ENCODE measurements at places on chromosomes 11 and 22.

DNA sequence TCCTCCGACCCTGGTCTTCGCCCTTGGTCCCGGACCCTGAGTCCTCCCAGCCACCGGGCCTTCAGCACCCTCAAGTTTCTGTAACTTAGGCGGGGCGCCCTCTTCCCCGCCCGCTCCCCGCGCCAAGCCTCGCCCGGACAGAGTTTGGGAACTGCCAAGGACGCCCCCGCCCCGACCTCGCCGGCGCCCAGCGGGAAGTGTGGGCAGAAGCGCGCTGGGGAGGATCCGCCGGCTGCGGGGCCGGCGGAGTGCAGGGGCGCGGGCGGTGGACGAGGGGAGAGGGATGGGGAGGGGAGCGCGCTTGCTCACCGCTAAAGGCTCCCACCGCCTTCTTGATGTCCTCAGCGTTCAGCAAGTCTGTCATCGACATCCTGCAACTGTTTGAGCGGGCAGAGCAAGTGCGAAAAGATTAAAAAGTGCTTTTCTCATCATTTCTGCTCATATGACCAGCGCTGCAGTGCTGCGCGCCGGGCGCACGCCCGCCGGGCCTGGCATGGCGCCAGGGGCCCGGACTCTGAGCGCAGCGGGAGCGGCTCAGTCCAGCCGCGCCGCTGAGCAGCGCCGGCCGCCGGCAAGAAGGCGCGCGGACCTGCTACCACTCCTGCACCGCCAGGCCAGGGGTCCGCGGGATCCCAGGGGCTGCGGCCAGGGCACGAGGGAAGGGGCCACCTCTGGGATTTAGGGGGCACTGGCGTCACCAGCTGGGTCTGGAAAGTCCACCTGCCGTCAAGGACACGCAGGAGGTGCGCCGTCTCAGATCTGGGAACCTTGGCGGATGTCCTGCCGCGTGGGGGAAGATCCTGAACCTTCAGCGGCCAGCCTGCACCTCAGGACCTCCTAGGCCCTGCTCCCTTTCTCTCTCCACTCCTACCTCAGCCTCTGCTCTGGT is at the start of gene PVALB:
PVALB (minus strand) TSS at position 400 of the 889 bp plus-strand sequence; CDS start at position 370, 30 bp downstream.
- DNase-seq = peak; percentile 27

DNA sequence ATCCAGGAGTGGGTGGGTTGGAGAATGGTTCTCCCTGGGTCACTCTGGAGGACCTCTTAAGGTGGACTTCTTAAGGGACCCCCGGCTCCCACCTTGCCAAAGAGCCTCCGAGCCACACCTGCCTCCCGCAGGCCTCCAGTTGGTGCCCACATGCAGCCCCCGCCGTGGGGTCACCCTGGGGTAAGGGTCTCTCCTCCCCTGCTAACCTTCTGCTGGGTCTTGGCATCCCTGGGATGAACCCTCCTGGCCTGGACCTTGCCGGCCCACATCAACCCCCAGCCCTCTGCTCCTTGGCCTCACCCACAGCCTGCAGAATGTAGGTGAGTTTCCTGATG is 12.5 kb upstream of the MUC6 start:
- no peak for DNase-seq

- DNase-seq = no peak
Measured at GRCh38 chr11:60377401-60378136, 763 bp upstream of the MS4A7 start.

- DNase-seq = no peak
Measured at GRCh38 chr11:47306484-47306844, 36.5 kb downstream of the MADD start.

DNA sequence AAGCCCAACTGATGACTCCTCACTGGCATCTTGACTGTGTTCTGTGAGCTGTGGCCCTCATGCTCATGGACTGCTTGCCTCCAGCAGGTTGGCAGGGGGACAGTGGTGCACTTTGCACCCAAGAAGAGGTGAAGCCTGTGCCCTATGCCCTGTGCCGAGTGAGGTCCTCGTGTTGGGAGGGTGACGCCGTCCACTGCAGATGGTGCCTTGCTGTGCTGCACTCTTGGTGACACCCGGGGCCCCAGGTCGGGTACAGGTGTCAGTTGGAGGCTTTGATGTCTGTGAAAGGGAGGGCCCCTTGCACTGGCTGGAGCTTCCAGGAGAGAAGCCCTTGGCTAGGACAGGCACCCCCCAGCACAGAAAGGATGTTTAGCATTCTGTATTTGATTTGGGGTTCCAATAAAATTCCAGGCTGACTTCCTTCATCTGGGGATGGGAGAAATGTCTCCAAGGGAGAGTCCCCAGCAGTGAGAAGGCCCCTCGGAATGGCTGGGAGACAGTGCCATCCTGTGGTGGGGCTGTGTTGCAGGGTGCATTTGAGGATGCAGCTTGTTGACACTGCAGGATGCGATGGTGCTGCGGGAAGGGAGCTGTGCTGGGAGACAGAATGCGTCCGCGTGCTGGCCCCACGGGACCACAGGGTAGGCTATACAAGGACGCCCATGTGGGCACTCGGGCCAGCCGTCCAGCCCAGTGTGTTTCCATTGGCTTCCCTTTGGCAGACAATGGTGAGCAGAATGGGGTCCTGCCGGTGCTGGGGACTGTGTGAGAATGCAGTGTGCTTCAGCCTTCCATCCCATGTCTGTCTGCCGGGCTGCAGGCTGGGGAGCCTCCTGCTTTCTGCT is 2.5 kb upstream of the ZDHHC8 start:
- DNase-seq = peak; percentile 16

- no peak for DNase-seq
Measured at GRCh38 chr22:38262051-38262795, 10.6 kb downstream of the TMEM184B start.

DNA sequence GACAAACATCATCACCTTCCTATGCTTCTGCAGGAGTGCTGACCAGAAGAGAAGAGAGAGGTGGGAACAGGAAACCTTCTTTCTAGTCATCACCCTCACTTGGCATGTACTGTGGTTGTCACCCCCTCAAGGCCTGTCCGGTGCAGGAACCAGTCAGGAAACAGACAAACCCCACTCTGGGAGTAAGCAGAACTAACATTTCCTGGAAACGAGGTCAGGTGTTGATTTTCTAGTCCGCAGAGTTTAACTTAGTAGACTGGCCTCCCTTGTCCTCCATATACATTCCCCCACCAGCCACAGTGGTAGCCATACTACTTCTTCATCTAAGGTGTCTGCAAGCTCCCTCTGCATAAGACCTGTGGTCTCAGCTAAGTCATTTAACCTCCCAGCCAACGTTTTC is 80.7 kb upstream of the NCAM1 start:
- no peak for DNase-seq

DNA sequence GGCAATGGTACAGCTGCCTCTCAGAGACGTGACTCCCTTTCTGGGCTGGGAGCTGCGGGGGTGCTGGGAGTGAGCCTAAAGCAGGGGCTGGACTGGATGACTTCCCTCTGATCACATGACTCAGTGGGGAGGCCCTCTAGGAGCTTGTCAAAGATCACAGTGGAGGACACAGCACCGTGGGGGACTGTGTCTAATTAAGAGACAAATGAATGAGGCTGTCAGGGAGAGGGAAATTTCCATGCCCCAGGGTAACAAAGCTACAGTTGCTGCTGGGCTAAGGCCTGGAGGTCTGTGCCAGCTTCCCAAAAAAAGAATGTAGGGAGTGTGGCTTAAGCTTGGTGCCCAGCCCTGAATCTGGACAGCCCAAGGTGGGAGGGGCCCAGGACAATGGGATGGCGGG is 262.8 kb upstream of the PLET1 start:
- DNase-seq = peak; percentile 6

GRCh38 chr11:61026121-61027031 is 54.9 kb downstream of the CD6 start:
- DNase-seq = no peak

- no peak for DNase-seq
Measured at GRCh38 chr22:45073064-45073463, 63.3 kb upstream of the PHF21B start.

DNA sequence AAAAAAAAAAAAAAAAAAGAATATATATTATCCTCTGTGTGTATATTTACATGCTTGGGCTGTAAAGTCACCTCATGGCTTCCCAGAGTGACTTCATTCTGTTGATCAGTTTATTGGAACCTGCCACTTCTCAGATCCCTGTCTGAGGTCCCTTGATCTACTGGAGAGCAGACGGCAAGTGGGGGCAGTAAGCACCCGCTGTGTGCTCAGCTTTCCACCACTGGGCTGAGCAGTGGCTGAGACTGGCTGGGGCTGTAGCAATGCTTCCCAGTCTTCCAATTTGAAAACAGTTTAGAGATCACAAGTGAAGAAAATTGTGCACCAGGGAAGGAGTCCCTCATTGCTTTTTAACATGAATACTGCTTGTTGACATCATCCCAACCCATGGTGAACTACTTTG is 6.9 kb upstream of the RBM4B start:
- DNase-seq = no peak

- no peak for DNase-seq
Measured at GRCh38 chr22:38454353-38455075, 485 bp downstream of the KCNJ4 start.

DNA sequence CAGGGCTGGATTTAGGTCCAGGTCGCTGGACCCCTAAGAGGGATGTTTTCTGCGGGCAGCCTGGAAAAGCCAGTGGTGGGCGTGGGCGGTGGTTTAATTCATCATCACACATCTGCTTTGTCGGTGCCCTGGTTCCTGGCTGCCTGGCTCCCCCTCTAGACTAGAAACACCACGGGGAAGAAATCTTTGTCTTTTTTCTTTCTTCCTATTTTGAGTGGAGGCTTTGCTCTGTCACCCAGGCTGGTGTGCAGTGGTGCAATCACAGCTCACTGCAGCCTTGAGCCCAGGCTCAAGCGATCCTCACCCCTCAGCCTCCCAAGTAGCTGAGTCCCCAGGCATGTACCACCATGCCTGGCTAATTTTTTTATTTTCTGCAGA is 86.6 kb upstream of the LINC01488 start:
- no peak for DNase-seq

DNA sequence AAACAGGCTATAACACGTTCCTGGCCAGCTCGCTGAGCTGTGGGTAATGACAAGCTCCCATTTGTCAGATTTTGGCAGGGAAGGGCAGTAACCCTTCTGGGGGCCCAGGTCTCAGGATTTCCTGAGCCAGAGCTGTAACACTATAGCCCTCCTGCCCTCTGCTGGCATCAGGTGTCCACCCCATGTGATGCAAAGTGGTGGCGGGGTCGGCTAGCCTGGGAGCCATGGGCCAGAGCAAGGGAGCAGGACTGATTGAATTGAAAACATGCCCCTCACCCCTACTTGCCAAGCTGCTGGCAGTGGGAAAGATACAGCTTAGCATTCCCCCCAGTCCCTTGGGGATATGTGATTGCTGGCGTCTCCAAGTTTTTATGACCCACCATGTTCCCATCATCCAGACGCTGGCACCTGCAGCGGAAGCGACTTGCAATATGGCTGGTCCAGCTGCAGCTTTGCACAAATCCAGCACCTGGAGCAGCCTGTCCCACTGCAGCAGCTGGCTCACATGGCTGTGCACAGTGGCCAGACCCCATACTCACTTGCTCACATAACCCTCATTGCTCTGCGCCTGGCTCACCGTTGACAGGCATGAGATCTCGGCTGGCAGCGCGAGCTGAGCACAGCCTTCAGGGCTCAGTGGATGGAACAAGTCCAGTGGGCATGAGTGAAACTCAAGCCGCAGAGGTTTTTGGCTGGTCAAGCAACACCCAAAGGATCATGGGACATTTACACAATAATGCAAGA is 1147.8 kb downstream of the JRKL start:
- no peak for DNase-seq

- DNase-seq = no peak
Measured at GRCh38 chr11:83057721-83058120, 14.0 kb downstream of the RAB30 start.

GRCh38 chr11:47617417-47617809 is 23.2 kb upstream of the C1QTNF4 start:
- DNase-seq = peak; percentile 68

DNA sequence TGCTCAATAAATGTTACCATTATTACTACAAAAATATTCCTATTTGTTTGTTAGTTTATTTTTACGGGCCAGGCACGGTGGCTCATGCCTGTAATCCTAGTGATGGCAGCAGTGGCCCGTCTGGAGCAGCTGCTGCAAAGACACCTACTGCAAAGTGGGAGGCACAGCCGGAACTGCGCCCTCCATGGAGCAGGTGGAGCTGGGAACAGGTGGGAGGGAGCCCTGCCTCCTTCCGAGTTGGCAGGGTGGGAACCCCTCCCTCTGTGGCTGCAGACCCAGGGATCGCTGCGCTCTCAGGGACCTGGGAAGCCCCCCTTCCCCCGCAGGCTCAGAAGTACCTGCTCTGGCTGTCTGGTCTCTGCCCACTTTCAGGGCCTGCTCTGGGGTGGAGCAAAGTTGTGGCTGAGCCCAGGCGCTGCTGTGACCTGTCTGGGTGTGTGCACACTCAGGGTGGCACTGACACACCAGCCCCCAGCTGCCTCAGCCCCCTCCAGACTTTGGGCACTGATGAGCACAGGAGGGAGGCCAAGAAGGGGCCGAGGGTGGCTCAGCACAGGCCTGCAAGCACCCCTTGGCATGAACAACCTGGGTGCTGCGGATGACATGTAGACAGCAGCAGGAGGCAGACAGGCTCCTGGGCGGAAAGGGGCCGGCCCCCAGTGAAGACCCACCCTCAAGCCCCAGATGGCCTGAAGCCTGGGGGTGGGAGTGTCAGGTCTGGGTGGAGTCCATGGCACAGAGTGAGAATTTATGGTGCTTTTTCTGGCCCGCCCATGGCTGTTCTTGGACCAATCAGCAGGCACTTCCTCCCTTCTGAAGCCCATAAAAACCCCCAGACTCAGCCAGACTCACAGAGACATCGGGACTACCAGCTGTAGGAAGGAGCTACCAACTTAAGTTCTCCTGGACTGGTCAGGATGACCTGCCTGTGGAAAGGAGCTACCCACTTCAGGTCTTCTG is 103.7 kb upstream of the CLMP start:
- DNase-seq = no peak

- no peak for DNase-seq
Measured at GRCh38 chr22:23781065-23781464, 5.7 kb upstream of the SMARCB1 start.

DNA sequence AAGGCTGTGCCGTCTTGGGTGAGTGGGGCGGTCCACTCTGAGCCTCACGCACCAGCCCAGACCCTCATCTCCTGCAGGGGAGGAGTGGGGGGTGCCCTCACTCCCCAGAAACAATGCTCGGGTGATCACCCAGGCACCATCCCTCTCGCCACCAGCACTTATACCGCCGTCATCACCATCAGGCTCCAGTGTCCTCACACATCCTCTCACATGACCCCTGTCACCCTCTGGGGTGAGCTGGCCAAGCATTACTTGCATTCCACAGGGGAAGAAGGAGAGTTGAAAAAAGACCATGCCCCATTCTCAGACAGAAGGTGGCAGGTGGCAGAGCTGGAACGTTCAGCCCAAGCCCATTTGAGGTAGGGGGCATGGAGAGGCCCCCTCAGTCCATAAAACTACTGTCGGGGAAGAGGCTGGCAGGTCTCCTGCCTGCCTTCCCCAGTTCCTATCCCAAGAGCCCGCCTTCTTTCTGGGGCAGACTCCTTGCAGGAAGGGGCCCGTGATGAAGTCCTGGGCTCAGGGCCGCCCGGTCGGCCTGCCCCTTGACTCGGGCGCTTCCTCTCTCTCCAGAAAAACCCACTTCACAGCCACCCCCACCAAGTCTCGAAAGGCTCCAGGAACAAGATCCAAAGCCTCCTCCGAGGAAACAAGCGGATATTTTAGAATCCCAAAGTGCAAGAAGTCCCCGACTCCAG is 153.3 kb downstream of the DSCAML1 start:
- DNase-seq = no peak

Data from fibroblast of the aortic adventitia (primary cell).